ENCODE measurements at places on chromosomes 12 and 14. TPM values are rescaled to one million over a fixed set of nuclear protein-coding genes. Genes with fewer than 3 reads are reported as not detected.

The GPR137C gene
- total RNA-seq: 1.2 TPM

GRCh38 chr14:64701660-64702059 lies 2.6 kb upstream of the PLEKHG3 start:
- no peak for DNase-seq

DNA sequence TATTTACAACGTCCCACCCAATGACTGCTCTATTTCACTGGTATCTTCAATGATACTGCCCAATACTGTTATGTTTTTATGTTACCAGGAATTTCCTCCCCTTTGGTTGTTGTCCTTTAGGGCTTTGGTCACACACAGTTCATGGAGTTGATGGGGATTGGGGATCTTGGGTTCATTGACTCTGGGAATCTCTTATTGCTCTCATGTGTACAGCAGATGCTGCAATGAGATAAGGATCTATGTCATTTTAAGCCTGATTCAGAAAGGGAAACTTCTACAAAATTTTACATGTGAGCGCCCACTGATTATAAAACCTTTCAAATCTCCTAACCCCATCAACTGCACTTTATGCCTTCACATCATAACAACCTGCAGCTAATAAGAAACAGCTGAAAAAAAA lies 67.2 kb downstream of the FAR2 start:
- no peak for DNase-seq

DNA sequence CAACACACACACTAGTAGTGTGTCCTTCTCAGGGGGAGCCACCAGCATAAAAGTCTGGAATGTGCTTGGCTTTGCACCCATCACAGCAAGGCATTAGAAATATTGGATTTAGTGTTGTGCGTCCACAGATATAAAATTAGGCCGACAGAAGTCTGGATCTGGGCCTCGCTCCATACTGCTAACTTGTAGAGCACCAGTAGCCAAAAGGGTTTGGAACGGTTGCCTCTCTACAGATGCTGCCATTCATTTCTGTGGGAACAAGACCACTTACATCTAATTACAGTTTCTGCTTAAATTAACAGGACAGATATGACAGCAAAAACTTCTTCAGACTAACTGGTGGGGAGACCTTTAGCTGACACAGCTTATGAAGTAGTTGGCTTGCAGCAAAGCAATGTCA lies 94.2 kb downstream of the EXOC5 start:
- DNase-seq: no peak

DNA sequence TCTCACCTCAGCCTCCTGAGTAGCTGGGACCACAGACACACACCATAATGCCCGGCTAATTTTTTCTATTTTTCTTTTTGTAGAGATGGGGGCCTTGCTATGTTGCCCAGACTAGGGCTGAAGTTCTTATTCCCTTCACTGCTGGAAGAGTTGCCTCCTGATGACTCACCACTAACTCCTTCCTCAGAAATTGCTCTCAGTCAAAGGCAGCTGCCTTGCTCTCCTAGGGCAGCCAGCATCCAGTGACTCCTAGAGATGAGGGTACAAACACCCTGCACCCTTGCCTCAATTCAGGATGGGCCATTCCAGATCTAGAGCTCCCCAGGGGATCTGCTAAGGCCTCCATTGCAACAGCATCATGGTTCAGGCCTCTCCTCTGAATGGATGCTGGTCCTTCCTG lies 54.0 kb upstream of the RASSF8 start:
- no peak for DNase-seq
